ENCODE measurements at places on chromosomes 2 and 18. TPM values are rescaled to one million over a fixed set of nuclear protein-coding genes. Genes with fewer than 3 reads are reported as not detected.

DNA sequence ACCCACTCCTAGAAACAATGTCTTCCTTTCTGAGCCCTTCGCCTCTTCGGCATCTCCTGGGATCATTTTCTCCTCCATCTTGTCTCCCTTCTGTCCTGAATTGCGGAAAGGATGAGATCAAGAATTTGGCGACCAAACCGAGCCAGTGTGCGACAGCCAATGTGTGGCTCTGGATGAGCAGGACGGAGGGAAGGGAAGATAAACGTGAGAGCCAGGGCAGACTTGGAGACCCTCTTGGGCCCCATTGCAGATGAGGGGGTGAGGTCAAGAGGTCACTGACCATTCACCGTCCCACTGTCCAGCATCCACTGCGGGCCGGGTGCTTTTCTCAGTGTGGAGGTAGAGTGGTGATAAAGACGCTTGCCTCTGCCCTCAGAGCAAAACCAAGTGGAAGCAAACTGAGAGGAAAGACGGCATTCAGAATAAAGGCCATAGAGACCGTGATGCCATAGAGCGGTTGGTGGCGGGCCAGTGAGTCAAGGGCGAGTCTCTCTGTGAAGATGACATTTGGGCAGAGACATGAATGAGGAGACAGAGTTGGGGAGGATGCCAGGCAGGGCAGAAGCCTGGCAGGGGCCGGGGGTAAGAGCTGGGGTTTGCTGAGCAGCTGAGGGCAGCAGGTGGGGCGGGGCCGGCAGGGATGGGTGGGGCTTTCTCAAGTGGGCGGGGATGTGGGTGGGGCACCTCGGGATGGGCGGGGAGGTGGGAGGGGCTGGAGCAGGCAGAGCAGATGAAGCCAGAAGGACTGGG lies 55.6 kb downstream of the ACAA2 start:
- no peak for DNase-seq

- DNase-seq: no peak
These were observed 60.0 kb downstream of the SLC16A14 start for GRCh38 chr2:230008708-230009066.

DNA sequence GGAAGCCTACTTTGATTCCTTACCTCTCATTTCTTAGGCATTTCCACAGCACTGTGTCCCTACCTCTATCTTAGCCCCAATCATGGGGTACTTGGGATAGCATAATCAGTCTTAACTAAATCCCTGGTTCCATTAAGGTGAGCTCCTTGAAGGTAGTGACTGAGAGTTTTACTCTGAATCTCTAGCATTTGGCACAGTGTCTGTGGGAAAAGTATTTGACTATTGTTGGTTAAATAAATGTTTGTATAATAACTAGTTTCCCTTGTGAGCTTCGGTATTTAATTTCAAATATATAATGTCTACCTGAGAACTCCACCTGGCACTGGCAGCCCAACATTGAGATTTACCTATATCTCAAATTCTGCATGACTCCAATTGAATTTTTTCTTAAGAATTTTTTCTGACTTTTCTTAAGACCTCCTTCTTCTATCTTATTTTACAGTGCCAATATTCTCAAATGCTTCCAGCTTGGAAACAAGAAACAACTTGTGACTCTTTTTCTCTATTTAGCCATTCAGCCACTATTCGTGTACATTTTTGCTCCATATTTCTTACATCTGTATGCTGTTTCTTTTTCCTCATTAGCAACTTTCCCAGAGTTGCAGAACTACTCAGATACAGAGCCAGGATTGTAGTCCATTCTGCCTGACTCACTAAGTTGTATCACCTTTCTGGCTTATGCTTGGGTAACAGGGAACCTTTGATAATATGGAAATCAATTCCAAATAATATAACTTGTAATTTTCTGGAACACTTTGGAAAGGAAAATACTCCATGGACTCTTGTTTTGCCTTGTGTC lies 214.0 kb upstream of the NT5C1B start:
- DNase-seq: no peak

The INPP5D gene
- 5.8 TPM for total RNA-seq

The FHOD3 gene
- 347 TPM for total RNA-seq

DNA sequence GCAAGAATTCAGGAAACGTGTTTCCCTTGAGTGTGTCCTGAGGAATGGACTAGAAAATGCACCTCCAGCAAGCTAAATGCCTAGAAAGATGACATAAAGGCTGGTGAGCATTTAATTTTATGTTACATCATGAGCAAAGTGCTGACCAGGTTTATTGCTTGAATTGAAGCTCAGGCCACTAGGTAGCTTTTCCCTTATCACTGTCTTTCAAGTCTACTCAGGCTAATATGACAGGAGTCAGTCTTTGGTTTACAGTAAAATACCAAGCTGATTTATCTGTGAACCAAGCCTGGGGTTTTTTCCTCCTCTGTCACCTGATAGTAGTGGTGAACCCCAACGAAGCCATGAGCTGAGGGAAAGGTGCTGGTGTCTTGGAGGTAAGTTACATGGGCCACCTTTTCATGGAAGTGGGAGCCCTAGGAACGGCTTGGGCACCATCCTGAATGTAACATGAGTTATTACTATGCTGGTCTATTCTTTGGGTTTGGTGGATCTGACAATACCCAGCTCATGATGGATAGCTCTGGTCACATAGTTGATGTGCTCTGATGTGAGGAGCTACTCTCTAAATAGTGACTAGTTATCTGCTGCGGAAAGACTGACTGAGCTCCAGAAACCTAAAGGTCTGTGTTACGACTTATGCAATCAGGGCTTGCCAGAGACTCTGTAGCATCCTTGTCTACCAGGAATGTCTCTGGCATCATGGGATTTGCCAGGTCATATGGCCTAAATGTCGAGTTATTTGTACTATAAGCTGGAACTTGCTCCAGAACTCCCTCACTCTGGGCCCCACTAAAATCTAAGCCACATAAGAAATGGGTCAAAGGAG lies 39.8 kb downstream of the NUP35 start:
- DNase-seq: no peak

GRCh38 chr2:25228848-25229278 lies 60.5 kb upstream of the POMC start:
- DNase-seq: peak; percentile 78

DNA sequence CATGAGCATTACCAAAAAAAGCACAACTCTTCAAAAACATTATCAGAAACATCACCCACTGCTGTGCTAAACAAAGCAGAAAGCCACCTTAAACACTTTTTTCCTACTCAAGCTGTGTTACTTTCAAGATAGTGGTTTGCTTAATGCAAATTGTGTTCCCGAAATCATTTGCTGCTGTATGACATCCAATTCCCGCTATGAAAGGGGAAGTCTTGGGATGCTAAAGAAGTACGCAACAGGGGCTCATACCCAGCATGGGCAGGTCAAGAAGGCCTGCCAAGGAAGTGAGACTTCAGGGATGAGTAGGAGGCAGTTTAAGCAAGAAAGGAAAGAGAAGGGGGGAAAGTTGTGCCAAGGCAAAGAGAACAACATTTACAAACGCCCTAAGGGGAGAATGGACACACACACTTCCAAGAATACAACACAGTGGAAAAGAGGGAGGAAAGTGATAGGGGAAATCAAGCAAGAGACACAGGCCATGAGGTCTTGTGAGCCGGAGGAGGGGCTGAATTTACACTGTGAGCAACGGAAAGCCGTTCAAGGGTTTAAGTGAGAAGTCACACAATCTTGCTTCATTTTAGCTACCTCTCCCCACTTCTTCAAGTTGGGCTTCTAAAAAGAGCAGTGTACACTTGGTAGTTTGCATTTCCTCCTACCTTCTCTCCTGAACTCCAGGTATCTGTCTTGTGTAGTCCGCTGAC lies 4.0 kb downstream of the PTPN2 start:
- no peak for DNase-seq

The LRATD1 gene
- 1.7 TPM for total RNA-seq

DNA sequence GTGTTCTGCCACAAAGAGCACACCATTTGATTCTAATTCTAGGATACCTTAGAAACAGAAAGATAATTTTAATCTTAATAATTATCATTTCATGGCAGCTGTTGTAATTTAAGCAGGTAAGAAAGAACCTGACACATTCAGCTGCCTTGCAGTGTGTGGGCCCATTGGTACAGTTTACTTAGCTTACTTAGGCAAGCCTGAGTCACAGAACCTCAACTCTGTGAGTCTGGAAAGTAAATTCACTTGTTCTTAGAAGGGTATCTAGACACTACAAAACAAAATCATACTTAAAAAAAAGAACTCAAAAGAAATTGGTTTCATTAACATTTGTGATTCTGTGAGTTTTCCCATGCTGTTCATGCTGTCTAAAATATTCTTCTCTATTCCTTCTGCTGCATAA lies 956.3 kb upstream of the SLC39A10 start:
- no peak for DNase-seq

DNA sequence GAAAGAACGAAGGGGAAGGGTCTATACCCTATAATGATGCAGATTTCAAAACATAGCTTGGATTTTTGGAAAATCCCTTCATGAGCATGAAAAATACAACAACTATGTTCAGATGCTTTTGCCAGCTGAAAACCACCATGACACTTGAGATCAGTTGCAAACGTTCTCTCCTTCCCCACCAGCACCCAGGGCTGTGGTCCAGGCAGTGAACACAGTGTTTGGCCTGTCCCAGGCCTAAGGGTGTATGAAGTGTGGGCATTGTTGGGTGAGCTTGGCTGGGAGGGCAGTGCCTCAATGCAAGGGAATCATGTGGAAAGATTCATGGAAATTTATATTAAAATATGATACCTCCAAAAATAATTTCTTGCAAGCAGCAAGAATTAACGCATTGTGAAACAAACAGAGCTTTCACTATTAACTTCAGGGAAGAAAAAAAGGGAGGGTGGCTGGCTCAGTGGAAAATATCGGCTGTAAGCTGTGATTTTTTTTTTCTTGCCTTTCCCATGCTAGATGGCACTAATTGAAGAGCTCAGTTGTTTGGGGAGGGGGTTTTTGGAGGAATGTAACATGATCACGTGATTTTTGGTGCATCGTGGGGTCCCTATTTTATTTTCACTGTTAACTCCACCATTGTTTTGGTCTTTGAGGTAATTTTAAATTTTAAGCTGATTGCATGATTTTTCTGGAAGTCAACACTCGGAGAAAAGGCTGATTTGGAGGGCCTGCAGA lies 52.0 kb downstream of the CDC42EP3 start:
- no peak for DNase-seq

DNA sequence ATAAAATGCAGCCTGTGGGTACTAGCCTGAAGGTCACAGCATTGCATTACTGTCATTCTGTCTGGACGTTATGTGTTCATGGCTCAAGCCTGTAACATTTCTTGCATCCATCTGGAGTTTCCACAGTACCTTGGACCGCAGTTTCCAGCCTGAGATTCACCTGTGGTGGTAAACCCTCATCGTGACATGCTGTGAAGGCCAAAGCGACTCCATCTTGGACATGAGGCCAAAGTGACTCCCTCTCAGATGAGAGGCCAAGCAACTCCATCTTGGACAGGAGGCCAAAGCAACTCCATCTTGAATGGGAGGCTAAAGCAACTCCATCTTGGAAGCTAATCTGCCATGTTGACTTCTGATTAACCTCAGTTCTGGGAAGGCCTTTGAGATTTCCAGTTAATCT lies 257.7 kb upstream of the MYT1L start:
- DNase-seq: no peak

The NDC80 gene
- total RNA-seq: 0.50 TPM

The PIEZO2 gene
- total RNA-seq: 1.1 TPM

DNA sequence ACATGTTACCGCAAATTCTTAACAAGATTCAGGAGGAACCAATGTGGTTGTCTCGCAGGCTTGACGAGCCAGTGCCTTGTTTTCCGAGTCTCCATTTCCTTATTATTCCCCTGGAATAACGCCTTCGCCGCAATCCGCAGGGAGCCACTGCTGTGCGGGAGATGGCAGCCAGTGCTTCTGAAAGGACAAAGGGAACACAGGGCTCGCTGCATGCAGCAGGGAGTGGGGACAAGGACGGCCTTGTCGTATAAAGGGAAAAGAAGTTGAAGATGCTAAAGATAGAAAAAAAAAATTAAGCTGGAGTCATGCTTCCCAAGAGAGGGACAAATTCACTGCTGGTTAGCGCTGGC lies 221.4 kb downstream of the NDUFA10 start:
- DNase-seq: no peak

DNA sequence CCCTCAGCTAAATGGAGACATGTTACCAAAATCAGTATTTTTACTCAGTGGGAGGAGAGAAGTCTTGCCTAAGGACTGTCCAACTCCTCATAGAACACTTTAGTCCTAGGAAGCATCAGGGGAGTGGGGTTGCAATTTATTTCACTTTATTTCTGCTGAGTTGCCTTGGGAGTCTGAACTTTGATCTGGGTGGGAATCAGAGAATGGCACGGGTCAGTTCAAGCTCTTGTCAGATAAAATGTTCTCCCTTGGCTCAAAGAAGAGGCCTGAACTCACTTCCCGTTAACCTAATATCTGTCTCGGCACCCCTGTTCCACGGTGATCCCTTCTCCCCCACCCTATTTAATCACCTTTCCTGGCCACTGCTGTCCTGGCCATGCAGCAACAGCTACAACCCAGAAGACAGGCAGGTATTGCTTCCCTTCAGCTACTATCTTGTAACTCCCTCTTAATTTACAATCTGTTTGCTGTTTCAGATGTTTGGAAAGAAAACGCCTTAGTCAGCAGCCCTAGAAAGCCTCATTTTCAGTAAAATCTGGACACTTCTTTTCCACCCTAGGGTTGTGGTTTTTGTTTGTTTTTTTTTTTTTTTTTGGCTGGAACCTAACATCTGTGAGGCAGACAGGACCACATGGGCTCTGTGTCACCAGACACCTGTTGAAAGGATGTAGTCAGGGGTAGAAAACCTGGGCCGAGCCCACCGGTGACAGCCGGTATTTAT lies 52.5 kb downstream of the SERTAD2 start:
- DNase-seq: no peak

DNA sequence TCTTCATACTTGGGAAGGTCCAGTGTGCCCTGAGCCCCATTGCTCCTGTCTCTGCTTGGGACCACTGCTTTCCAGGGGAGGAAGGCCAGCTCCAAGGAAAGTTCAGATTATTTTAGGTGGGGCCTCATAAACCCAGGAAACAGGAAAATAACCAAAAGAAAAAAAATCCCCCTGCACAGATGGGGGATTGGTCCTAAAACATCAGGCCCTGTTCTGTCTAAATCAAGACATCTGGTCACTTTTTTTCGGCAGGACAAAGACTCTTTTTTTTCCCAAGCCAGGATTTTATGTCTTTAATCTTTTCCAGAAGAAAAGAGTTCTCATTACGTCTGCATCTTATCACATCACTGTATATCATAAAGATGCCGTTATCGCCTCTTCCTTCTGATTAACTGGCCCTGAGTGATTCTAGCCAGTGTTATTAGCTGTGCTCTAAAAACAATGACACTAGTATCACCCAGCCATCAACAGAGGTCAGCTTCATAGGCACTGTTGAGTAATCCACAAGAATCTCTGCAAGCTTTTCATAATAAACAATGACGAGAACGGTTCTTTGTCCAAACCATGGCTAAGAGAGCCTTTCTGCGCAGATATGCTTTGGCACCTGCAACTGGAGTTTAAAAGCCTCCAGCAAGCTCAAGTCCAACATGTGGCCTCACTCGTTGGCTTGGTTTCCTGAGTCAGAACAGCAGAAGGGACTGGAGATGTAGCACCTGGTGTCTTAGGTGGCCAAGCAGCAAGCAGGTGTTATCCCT lies 138.2 kb downstream of the VAPA start:
- DNase-seq: peak; percentile 66

GRCh38 chr18:2237706-2238105 lies 333.6 kb downstream of the METTL4 start:
- no peak for DNase-seq

The GLI2 gene
- total RNA-seq: 2.1 TPM
